ENCODE measurements at places on chromosomes 12 and 14.
A peak's percentile ranks its signal among the peaks of the same experiment; 100 is the strongest.

DNA sequence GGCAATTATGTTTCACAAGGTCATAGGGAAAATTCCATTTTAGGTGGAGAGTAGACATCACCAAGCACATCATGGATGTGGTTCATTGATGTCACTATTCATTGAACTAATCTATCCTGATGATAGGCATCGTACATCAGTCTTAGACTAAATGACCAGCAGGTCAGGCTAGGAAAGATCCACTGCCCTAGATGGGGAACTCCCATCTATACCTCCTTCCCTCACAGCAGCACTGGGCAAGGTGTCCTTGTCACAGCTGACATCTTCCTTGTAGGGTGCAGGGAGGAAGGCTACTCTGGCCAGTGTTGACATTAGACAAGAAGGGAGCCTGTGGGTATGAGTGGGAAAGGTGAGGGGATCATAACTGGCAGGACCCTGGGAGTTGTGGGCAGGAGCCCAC is 63.8 kb upstream of the CAPRIN2 start:
- DNase-seq: no peak

DNA sequence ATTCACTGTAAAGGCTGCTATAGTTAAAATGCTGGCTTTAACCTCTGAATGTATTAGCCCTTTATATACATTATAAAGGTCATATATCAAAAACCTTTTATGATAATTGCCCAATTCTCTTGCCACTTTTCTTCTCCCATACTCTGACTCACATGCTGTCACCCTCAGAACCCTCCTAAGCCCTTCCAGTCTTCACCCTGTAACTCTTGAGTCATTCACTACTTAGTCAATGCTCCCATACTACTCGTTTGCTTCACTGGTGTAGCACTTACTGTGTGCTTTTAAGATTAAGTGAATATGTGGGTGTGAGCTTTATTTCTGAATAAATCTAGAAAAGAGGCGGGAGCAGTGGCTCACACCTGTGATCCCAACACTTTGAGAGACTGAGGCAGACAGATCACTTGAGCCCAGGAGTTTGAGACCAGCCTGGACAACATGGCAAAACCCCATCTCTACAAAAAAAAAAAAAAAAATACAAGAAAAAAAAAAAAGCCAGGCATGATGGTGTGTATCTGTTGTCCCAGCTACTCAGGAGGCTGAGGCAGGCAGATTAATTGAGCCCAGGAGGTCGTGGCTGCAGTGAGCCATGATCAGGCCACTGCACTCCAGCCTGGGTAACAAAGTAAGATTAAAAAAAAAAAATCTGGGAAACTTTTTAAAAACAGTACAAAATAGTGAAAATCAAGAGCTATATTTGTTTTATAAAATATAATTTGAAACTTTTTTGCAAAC is 37.6 kb downstream of the SPATA7 start:
- DNase-seq: no peak

- no peak for DNase-seq
These were observed 13.7 kb downstream of the RMST start for GRCh38 chr12:97476255-97476654.

- DNase-seq: no peak
These were observed 688 bp downstream of the ULK1 start for GRCh38 chr12:131894981-131895639.

- no peak for DNase-seq
These were observed 9.0 kb downstream of the ARHGDIB start for GRCh38 chr12:14952299-14952921.

- DNase-seq: no peak
These were observed 131.2 kb downstream of the SCARB1 start for GRCh38 chr12:124732275-124733075.

DNA sequence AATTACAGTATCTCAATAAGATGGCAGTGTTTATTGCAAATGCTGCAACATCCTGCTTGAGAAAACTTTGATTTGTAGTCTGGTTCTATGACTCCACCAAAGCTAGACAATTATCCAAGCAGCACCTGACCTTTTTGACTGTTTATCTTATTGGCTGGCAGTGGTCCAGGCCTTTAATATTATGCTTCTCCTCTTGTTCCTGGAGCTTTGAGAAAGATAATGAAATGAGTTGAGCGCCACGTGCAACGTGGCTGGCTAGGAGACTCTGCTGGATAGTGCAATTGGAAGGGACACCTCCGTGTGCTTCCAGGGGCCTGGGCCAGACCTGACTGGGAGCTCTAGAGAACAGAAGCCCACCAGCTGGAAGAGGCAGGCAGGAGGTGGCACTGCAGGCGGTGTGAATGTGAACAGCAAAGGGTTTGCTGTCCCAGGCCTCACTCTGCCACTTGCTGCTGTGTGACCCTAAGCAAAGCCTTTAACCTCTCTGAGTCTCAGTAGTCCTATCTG is 349.3 kb downstream of the CACNA1C start:
- no peak for DNase-seq

GRCh38 chr14:78278464-78279250 is 108.5 kb downstream of the NRXN3 start:
- DNase-seq: no peak

DNA sequence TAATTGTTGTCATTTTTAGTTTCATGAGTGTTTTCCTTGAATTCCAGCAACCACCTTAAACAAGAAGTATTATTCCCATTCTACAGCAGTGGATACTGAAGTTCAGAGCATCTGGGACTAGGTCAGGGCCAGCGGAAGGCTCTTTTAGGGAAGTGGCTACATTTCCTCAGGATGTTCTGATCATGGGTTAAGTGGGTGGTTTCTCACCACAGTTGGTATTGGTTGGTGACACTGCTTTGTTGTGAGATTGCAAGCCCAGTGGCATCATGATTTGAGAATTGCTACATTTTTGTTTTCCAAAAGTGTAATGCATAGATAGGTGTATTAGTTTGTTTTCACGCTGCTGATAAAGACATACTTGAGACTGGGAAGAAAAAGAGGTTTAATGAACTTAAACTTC is 47.1 kb downstream of the SYNE2 start:
- DNase-seq: no peak

- no peak for DNase-seq
These were observed 61.1 kb downstream of the PRMT8 start for GRCh38 chr12:3551976-3552725.

DNA sequence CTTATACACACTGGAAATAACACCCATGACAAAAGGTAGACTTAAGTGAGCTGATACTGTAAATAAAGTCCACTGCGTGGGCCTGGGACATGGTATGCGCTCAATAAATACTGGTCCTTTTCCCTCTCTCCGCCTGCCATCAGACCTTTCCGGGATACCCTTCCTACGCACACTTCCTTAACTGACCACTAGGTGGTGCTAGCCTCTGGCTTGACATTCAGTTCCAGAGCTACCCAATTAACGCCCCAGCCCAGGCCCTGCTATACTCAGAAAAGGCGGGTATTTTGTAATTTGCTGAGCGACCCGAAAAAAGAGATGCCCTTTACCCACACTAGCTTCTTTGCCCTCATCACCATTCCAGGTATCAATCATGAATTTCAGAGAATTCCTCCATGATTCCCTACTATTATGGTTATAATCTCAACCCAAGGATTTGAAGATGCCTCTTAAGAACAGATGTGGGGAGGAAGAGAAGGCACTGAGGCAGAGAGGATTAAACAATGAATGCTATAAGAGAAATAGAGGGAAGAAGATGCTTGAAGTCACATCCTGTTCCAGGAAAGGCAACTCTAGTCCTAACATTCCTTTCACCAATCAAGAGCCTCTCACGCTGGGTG is 3.9 kb upstream of the LRP1 start:
- peak; percentile 84 for DNase-seq

GRCh38 chr14:105060751-105061427 is 4.3 kb downstream of the GPR132 start:
- peak; percentile 60 for DNase-seq

DNA sequence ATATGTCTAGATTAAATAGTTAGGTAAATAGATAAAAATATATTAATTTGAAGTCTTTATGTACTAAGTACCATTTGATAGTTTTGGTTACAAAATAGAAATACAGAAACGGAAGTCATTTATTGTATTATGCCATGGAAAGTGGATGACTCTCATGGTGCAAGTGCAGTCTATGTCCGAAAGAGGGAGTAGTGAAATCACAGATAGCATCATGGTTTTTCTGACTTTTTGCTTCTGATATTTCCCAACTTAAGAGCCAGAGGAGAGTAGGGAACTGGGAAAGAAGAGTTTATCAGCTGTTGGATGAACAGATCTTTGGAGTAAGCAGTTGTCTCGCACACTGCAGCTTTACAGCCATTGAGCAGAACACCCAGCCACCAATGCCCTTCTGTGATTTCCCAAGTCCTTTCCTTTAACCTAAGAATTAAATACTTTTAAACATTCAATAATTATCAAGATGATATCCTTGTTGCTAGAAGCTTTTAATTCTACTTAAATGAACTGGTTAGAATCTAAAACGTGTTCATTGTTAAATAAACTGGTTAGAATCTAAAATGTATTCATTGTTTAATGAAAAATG is 18.4 kb upstream of the SRGAP1 start:
- DNase-seq: no peak

DNA sequence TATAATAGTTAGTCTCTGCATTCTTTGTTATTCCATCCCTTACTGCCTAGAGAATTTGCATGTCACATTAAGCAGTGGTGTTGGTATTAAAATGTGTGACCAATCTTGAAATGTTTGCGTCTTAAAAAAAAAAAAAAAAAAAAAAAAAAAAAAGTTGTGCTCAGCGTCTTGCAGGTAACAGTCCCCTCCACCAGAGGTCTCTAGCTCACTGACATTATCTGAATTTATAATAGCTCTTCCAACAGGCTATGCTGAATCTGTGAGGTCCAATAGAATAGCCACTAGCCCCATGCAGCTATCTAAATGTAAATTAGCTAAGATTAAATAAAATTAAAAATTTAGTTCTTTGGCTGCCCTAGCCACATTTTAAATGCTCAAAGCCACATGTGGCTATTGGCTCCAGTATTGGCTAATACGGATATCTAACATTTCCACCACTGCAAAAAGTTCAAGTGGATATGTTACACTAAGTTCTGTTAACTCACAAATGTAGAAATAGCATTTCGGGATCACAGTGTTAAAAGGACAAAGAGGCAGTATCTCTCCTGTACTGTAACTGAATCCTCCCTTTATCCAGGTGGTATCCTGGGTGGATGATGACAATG is 28.7 kb downstream of the NKX2-8 start:
- DNase-seq: peak; percentile 73

GRCh38 chr14:77543240-77543551 is 44.6 kb upstream of the ISM2 start:
- DNase-seq: no peak

DNA sequence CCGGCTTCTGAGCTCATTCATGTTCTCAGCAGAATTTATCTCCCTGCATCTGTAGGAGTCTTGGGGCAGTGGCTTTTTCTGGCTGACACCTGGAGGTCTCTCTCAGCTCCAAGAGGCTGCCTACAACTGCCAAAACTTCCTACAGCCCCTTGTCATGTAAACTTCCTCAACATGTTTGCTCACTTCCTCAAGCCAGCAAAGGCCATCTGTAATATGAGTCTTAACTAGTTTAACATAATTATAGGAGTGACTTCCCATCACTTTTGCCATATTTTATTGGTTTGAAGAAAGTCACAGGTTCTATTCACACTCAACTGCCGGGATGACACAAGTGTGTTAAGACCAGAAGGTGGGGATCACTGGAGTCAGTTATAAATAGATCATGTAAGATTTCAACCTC is 194.0 kb downstream of the VRK1 start:
- no peak for DNase-seq

DNA sequence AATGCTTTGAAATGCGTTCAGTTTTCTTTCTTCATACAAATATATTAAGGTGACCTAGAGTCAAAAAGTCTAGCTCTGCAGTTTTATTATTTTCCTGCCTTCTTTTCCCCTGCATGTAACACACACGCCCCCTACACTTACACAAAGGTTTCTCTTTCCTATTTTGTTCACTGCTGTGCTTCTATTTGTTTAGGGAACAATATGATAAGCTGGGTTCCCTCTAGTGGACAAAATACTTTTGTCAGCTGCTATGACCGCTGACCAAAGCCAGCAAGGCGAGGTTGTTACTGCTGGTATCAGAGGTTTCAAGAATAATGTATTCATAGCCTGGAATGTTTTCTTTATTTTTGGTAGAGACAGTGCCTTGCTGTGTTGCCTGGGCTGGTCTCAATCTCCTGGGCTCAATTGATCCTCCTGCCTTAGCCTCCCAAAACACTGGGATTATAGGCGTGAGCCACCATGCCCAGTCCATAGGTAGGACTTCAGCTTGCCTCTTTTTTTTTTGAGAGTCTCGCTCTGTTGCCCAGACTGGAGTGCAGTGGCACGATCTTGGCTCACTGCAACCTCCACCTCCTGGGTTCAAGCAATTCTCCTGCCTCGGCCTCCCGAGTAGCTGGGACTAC is 33.4 kb downstream of the FNTB start:
- peak; percentile 40 for DNase-seq

DNA sequence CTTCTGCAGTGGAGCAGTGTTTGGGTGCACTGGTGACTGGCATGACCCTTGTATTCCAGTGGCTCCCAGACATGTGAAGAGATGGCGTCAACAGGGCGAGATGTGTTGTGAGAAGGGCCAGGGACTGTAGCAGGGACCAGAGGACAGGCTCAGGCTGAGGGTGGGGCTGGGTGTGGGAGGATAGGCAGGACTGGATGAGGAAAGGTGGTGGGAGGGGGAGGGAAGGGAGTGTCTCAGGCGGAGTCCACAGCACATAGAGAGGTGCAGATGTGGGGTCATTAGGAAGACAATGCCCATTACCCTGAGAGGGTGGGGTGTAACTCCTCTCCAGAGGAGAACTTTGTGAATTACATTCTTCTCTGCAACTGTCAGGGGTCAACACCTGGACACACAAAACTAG is 78.5 kb downstream of the DICER1 start:
- DNase-seq: no peak

DNA sequence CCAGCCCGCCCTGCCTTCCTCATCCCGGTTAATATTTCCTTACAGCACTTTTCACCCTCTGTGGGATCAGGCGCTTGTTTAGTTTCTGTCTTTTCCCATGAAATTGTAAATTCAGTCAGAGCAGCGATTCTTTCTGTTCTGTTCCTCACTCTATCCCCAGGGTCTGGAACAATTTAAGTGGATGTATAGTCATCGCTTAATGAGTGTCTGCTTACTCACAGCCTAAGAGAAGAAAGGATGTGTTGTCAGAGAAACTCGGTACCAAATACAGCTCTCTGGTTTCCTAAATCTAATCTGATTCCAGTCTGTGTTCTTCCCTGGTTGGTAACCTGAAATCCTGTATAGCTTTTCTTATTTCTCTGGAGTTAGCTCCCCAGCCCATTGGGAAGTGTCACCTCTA is 44.9 kb downstream of the FOS start:
- DNase-seq: no peak

GRCh38 chr12:69751476-69751875 is 12.8 kb downstream of the RAB3IP start:
- DNase-seq: no peak

DNA sequence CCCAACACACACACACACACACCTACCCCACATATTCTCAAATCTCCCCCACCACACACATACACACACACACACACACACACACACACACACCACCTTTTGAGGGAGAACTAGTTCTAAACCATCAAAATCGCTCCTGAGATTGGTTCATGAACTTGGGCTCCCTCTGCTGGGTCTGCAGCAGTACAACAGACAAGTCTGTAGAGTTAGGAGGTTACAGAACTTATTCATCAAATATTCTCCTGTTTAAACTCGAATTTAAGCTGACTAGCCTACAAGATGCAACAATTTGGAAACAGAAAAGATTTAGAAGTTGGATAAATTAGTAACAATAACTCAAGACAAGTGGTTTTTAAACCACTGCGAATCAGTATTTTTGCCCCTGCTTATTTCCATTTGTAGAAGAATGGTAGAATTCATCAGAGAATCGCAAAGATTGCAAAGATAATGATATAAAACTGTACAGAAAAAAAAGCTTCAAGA is 136.4 kb upstream of the USP15 start:
- DNase-seq: peak; percentile 34

Data from kidney (tissue), 22 donors.